ENCODE measurements at places on chromosomes 2 and 18.
A peak's percentile ranks its signal among the peaks of the same experiment; 100 is the strongest.

GRCh38 chr2:197248623-197249022 lies 62.0 kb downstream of the ANKRD44 start:
- no peak for DNase-seq

- DNase-seq, result no peak
Observed at GRCh38 chr2:9208875-9209274, 2.3 kb downstream of the ASAP2 start.

- DNase-seq, result no peak
Observed at GRCh38 chr2:72145289-72145657, 2.4 kb downstream of the CYP26B1 start.

DNA sequence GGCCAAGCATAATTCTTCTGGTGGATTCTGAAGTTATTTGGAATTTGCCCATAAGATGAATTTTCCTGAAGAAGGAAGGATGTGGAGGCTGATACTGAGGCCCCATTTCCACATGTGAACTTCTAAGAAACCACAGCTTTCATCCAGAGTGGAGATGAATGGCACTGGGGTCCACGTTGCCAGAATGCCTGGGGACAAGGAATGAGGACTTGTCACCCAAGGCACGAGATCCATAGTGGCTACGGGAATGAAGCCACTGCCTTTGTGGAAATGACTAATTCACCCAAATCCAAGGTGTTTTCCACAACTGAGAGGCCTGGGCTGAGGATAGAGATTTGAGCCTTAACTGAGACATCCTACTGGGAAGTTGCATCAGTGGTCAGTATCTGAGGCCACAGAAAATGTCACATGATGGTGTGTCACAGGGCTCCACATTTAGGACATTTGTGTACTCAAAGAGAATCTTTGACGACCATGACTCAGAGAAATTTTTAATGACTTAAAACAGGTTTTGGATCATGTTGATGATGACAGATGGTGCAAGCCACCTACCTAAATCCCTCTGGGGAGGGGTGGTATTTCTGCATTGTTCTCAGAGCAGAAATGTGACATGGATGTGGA lies 286.1 kb downstream of the SOX11 start:
- no peak for DNase-seq

DNA sequence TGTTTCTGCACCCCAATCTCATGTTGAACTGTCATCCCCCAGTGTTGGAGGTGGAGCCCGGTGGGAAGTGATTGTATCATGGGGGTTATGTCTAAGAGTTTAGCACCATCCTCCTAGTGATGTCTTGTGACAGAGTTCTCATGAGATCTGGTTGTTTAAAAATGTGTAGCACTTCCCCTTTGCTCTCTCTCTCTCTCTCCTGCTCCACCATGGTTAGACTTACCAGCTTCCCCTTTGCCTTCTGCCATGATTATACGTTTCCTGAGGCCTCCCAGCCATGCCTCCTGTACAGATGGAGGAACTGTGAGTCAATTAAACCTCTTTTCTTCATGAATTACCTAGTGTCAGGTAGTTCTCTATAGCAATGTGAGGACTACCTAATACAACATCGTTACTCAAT lies 396.9 kb upstream of the LRATD1 start:
- DNase-seq, result no peak

DNA sequence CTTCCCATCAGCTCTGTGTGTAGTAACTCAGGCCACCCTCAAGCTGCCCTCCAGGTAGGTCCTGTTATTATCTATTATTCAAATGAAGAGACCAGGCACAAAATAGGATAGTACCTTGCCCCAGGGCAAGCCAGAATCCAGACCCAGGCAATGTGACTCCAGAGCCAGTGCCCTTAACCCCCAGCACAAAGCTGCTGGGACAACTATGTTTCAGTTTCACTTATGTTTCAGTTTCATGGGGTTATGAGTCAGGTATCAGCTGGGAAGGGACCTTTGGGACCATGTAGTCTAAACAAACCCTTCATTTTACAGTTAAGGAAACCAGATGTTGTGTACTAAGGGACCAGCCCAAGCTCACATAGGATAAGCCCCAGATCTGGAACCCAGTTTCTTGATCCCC lies 10.0 kb downstream of the HK2 start:
- DNase-seq, result no peak

GRCh38 chr2:216633616-216634369 lies 573 bp downstream of the IGFBP2 start:
- DNase-seq, result peak; percentile 77

DNA sequence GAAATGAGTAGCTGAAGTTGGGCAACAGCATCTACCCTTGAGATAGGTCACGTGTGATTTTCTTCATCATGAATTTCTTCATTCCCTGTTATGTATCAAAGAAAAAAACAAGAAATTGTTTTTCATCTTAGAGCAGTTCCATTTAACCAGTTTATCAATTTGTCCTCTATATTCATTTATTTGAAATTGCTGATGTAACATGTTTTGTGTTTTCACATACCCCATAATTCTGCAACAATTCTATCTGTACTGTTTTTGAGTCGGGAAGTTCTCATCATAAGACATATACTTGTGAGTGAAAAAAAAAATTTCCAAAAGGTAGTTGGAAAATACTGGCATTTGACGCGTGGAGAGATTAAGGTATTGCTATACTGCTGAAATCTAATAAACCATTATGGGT lies 422.6 kb upstream of the REG3G start:
- no peak for DNase-seq

DNA sequence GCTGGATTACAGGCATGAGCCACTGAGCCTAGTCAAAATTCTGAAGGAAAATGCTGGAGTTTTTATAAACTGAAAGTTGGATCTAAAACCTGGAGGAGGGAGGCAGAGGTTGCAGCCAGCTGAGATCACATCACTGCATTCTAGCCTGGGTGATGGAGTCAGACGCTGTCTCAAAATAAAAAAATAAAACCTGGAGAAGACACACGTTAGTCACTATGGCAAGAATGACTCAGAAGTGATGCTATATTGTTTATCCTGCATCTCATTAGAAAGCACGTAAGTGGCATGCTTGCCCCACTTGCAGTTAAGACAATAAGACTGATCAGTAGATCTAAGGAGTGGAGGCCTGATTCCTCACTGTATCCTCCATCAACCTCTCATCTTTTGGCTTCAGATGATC lies 106.6 kb upstream of the STON1 start:
- DNase-seq, result no peak

DNA sequence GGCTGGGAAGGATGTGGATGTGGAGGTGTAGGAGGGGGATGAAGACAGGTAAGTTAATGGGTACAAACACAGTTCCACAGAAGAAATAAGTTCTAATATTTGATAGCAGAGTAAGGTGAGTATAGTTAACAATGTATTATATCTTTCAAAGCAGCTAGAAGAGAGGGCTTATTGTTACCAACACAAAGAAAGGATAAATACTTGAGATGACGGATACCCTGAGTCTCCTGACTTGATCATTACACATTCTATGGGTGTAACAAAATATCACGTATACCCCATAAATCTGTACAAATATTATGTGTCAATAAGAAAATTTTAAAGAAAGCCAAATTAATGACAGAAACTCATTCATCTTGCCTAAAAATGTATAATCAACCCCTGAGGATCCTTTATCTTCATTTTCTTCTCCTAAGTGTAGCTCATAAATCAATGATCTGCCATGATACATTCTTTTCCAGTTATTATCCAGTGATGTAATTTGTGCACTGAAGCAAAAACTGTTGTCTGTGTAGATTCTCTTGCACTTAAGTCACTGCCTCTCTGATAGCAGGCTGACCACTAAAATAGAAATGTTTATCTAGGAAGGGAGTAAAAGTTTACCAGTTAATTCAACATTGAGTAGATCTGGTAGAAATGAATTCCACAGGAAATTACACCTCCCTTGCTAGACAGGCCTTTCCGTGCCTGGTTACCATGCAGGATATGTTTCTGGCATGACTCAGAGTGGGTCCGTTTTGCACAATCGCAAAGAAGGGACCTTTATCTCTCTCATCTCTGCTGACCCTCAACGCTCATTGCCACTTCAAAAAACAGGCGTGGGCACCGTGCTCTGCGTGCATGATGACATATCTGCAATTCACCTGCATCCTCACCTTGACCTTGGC lies 249.7 kb upstream of the NCKAP5 start:
- DNase-seq, result peak; percentile 52

DNA sequence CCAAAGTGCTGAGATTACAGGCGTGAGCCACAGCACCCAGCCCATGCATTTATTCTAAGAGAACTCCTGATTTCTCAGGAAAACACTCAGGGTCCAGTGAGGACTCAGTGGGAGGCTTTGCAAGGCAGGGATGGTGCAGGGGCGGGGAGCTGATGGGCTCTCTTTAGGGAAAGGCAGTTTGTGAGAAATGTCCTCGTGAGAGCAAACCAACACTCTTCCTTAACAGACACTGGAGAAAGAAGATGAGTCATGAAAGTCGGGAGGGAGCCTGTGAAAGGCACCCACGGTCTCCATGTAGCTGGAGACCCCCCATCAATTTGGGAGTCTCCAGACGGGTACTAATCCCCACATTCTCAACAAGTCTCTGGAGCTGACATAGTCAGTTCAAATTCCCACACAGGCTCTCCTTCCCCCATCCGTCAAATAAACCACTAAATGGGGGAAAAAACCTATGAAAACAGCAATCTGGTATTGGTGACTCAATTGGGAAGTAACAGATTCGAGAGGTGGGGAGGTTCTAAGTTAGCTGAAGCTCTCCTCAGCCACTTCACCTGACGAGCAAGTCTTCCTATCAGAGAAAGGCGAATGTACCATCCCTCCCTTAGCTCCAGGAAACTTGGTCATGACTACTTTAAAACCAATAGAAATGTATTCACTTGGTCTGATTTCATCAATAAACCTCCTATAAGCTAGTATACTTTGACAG lies 11.0 kb upstream of the CREG2 start:
- DNase-seq, result no peak
